Osteocyte (in vitro differentiated cells): ENCODE measurements at places on chromosomes 4 and X. TPM values are rescaled to one million over a fixed set of nuclear protein-coding genes. Genes with fewer than 3 reads are reported as not detected.

DNA sequence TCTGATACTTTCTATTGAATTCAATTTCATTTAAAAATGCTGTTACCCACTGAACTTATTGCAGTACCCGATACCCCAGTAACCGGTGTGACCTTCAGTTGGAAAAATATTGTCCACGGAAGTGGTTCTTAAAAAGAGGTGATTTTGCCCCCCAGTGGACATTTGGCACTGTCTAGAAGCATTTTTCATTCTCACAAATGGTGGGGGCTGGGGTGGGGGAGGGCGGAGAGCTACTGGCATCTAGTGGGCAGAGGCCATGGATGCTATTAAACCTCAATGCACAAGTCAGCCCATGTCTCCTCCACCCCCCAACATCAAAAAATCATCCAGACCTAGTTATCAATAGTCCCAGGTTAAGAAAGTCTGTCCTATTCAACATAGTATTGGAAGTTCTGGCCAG, 19.6 kb upstream of the CHM start:
- no peak overlapping the region for H3K4me3 ChIP-seq
- no peak overlapping the region for H3K27ac ChIP-seq
- DNase-seq, result no peak
- H3K4me1 ChIP-seq, result no peaks in the 10 kb centered on the region

- H3K4me1 ChIP-seq, result peaks cover 15% of the 10 kb centered on the region
- no peaks in the 10 kb centered on the region for H3K36me3 ChIP-seq
- H3K27ac ChIP-seq, result peak overlapping the region; percentile 77
- no peaks in the 10 kb centered on the region for H3K27me3 ChIP-seq
Observed at GRCh38 chr4:107379054-107379869, 340.8 kb downstream of the PAPSS1 start.

- no peak for DNase-seq
- peak overlapping the region; percentile 68 for H3K27ac ChIP-seq
- no peaks in the 10 kb centered on the region for H3K36me3 ChIP-seq
- H3K27me3 ChIP-seq, result no peaks in the 10 kb centered on the region
- H3K4me1 ChIP-seq, result no peaks in the 10 kb centered on the region
- no peak overlapping the region for H3K4me3 ChIP-seq
Observed at GRCh38 chrX:71626576-71626975, 8.3 kb upstream of the CXCR3 start.

Gene TRIML2
- total RNA-seq, result not detected in 2 replicates

DNA sequence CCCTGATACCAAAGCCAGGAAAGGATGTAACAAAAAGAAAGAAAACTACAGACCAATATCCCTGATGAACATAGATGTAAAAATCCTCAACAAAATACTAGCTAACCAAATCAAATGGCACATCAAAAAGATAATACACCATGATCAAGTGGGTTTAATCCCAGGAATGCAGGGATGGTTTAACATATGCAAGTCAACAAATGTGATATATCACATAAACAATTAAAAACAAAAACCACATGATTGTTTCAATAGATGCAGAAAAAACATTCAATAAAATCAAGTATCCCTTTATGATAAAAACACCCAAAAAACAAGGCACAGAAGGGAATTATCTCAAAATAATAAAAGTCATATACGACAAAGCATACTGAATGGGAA, 31.5 kb downstream of the ELF2 start:
- peaks cover 28% of the 10 kb centered on the region for H3K4me1 ChIP-seq
- no peak overlapping the region for H3K4me3 ChIP-seq
- H3K27ac ChIP-seq, result no peak overlapping the region
- DNase-seq, result no peak
- peaks cover 7% of the 10 kb centered on the region for H3K36me3 ChIP-seq

- no peaks in the 10 kb centered on the region for H3K27me3 ChIP-seq
- no peaks in the 10 kb centered on the region for H3K36me3 ChIP-seq
- no peak for DNase-seq
- no peak overlapping the region for H3K4me3 ChIP-seq
Observed at GRCh38 chrX:11285651-11286050, 7.6 kb upstream of the AMELX start.

Gene PWWP3B
- 0.42 and 0.51 TPM in 2 replicates for total RNA-seq

DNA sequence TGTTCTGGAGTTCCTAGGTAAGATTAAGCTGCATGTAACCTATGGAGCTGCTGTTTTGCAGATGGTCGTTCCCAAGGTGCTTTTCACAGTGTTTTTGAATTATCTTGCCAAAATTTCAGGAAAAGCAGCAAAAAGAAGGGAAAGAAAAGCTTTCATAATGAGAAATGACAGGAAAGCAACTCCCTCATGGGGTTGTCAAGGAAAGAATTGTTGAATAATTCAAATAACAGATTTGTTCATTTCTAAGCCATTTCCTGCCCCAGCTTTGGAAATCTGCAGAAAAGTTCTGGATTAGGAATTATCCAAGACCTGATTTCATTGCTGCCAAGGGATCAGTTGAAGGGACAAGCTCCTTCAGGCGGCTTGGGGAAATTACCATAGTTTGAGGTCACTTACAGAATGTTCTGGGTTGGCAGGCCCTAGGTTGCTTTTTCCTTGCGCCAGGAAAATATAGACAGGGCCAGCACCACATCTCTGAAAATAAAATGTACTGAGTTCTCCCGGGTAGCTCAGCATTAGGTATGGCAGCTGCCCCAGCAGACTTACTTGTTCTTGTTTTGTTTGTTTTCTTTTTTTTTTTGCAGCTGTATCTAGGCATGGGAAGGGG, 354.7 kb downstream of the STIM2 start:
- H3K27ac ChIP-seq, result no peak overlapping the region
- DNase-seq, result no peak
- H3K36me3 ChIP-seq, result no peaks in the 10 kb centered on the region
- H3K4me1 ChIP-seq, result no peaks in the 10 kb centered on the region
- no peak overlapping the region for H3K4me3 ChIP-seq
- H3K27me3 ChIP-seq, result no peaks in the 10 kb centered on the region

DNA sequence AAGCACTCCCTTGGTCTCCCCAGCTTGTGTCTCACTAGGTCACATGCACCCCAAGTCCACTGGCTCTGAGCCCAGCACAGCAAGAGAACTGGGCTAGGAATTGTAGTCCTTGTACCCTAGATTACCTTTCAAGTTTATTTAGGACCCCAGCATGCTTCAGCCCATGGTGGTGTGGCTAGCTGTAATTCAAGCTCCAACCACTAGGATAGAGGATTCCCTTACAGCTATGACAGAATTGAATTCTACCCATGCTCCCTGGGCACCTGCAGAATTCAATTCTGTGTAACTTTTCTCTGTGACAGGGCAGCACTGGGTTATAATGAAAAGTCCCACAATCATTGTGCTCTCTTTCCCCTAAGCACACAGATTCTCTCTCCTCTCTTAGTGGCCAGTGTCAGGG, 253.8 kb upstream of the DMD start:
- H3K4me3 ChIP-seq, result no peak overlapping the region
- H3K36me3 ChIP-seq, result no peaks in the 10 kb centered on the region
- H3K4me1 ChIP-seq, result no peaks in the 10 kb centered on the region
- no peak for DNase-seq
- no peak overlapping the region for H3K27ac ChIP-seq

Gene MPP1
- 10.6 and 11.2 TPM in 2 replicates for total RNA-seq

Gene NXF2
- not detected in 2 replicates for total RNA-seq

Gene GYG2
- 9.7 and 11.8 TPM in 2 replicates for total RNA-seq

Gene CSAG3
- total RNA-seq, result not detected in 2 replicates

Gene CENPI
- total RNA-seq, result 3.1 and 5.5 TPM in 2 replicates

DNA sequence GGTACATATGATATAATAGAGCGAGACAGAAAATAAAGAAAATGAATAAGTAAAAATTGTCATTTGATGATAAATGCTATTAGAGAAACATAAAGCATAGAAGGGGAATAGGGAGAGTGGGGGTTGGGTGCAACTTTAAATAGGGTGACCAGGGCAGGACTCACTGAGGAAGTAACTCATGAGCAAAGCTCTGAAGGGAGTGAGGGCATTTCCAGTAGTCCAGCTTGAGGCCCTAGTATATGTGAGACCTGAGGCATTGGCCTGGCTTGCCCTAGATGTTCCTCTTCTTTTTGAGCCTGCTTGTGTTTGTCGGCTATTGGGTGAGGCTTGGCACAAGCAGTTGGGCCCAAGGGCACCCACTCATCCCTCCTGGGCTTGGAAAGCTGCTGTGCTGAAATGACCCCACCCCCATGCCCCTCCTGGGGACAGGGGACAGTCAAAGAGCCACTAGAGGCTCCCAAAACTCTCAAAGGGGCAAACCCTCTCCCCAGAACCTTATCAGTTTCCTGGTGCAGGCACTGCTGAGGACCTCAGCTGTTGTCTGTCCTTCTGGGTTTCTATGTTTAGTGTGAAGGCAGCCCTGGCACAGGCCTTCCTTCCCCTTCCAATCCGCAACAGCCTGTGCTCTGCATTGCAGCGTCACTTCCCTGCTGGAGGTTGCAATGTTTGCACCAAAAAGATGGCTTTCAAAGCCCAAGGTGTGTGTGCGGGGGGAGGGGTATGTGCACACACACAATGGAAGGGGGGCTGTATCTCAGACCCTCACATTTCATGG, 40.1 kb downstream of the APLN start:
- H3K27me3 ChIP-seq, result no peaks in the 10 kb centered on the region
- no peak for DNase-seq
- no peak overlapping the region for H3K27ac ChIP-seq
- no peak overlapping the region for H3K4me3 ChIP-seq

Gene TLR7
- total RNA-seq, result not detected in 2 replicates

GRCh38 chr4:6560416-6561172, 14.4 kb upstream of the MAN2B2 start:
- H3K27ac ChIP-seq, result no peak overlapping the region
- H3K4me3 ChIP-seq, result no peak overlapping the region
- H3K36me3 ChIP-seq, result no peaks in the 10 kb centered on the region
- H3K27me3 ChIP-seq, result peaks cover 66% of the 10 kb centered on the region
- no peak for DNase-seq
- peaks cover 3% of the 10 kb centered on the region for H3K4me1 ChIP-seq

Gene MAGEE1
- 2.9 and 3.4 TPM in 2 replicates for total RNA-seq

DNA sequence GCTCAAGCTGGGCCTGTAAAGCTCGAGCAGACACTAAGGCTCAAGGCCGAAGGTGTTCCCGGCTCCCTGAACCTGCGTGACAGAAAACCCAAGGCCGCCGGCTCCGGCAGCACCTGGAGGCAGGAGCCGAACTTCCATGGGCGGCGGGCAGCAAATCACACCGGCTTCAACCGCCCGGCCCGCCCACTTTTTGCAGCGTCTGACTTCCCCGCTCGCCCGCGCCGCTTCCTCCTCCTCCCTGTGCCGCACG, 940 bp upstream of the NSD2 start:
- DNase-seq, result peak; percentile 93
- peak overlapping the region; percentile 77 for H3K4me3 ChIP-seq
- H3K27ac ChIP-seq, result peak overlapping the region; percentile 92
- H3K27me3 ChIP-seq, result no peaks in the 10 kb centered on the region

DNA sequence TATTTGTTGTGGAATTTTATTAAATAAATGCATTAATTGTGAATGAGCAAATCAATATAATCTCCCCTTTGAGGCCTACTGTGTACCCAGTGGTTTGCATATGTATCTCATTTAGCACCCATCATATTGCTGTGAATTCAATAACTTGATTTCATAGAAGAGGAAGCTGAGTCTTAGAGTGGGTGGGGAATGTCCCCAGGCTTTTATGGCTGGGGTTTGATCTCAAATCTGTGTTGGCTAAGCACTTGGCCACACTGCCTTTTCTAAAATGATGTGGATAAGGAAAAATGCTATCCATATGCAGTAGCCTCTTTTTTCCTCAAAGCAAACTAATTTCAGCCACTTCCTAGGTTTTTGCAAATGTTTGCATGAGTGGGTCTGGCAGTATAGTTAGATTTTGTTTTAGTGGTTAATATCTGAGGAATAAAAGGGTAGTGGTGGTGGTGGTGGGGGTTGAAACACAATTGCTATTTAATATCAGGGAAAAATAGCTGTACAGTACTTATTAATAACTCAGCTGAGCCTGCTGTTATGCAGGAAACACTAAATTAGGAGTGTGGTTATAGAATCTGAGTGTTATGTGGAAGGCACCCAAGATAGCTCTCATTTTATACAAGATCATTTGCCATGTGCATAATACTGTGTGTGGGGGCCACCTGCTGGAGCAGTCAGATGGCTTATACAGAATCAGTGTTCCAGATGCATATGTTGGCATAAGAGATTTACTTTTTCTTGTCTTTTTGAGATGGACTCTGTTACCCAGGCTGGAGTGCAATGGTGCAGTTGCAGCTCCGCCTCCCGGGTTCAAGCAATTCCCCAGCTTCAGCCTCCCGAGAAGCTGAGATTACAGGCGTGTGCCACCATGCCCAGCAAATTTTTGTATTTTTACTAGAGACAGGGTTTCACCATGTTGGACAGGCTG, 108.0 kb downstream of the TMEM131L start:
- H3K4me3 ChIP-seq, result no peak overlapping the region
- no peaks in the 10 kb centered on the region for H3K36me3 ChIP-seq
- H3K27me3 ChIP-seq, result no peaks in the 10 kb centered on the region
- no peak for DNase-seq
- H3K4me1 ChIP-seq, result peaks cover 5% of the 10 kb centered on the region

GRCh38 chrX:105109936-105110335, 110.6 kb downstream of the TEX13A start:
- no peak overlapping the region for H3K4me3 ChIP-seq
- no peak for DNase-seq
- H3K36me3 ChIP-seq, result no peaks in the 10 kb centered on the region
- H3K27ac ChIP-seq, result no peak overlapping the region
- H3K4me1 ChIP-seq, result no peaks in the 10 kb centered on the region

Gene SULT1B1
- 0.50 and 1.2 TPM in 2 replicates for total RNA-seq

GRCh38 chr4:56976837-56977320, 527 bp downstream of the NOA1 start:
- peaks cover 40% of the 10 kb centered on the region for H3K4me1 ChIP-seq
- no peaks in the 10 kb centered on the region for H3K27me3 ChIP-seq
- H3K36me3 ChIP-seq, result peaks cover 24% of the 10 kb centered on the region
- H3K4me3 ChIP-seq, result peak overlapping the region; percentile 98
- H3K27ac ChIP-seq, result peak overlapping the region; percentile 97
- peak; percentile 85 for DNase-seq

Gene MAGEA2B
- total RNA-seq, result not detected in 2 replicates
